ENCODE measurements at places on chromosomes 7 and 10.

- DNase-seq = no peak
These were observed 537.6 kb downstream of the ACTR3B start for GRCh38 chr7:153297141-153297540.

GRCh38 chr10:125190946-125191345 lies 30.6 kb upstream of the CTBP2 start:
- DNase-seq = no peak

DNA sequence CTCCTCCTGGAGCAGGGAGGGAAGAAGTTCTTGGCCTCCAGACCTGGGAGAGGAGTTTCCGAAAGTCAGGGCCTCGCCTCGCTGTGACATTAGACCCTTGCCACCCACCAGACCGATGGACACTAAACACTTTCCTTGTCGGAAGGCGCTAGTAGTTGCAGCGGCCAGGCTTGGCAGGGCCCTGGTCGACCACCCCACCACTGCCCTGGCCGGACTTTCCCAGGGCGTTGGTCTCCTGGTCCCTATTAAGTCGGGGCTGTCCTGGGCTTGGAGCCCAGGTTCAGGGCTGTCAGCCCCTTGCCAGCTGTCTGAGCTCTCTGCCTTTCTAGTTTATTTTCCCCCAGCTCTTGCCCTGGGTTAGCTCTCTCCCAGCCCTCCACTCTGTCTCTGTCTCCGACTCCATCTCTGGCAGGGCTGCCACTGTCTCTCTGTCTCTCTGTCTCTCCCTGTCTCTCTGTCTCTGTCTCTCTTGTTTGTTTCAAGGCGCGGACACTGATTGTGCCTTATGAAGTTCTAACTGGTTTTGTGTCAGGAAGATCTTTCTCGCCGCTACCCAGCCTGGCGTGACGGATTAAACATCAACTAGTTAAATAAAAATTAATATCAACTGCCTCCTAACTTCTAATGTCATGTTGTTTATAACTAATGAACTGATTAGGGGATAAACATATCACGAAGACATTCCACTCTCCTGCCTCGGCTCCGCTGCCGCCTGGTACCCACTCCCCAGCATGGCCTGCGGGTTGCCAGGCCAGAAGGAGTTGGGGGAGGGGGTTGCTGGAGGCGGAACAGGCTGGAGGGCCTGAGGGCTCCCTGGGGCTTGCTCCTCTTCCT lies 13.8 kb upstream of the PAX2 start:
- DNase-seq = no peak

DNA sequence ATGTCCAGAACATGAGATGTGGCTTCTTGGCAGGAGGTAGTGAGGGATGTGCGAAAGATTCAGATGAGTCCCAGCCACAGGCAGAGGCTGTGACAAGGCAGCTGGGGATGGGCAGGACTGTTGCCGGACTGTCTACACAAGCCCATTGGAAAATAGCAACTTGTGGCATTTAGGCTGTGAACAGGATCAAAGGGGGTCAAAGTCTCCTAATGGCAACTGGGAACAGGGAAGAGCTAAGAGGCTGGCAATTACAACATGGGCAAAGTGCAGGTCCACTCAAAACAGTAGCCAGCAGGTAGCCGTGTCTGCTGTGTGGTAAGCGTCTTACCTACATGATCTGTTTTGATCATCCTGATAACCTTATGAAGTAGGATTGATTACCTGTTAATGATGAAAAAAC lies 254.2 kb upstream of the ZNF32 start:
- no peak for DNase-seq

- DNase-seq = peak; percentile 32
These were observed 32.8 kb downstream of the CPVL start for GRCh38 chr7:29113384-29114102.

DNA sequence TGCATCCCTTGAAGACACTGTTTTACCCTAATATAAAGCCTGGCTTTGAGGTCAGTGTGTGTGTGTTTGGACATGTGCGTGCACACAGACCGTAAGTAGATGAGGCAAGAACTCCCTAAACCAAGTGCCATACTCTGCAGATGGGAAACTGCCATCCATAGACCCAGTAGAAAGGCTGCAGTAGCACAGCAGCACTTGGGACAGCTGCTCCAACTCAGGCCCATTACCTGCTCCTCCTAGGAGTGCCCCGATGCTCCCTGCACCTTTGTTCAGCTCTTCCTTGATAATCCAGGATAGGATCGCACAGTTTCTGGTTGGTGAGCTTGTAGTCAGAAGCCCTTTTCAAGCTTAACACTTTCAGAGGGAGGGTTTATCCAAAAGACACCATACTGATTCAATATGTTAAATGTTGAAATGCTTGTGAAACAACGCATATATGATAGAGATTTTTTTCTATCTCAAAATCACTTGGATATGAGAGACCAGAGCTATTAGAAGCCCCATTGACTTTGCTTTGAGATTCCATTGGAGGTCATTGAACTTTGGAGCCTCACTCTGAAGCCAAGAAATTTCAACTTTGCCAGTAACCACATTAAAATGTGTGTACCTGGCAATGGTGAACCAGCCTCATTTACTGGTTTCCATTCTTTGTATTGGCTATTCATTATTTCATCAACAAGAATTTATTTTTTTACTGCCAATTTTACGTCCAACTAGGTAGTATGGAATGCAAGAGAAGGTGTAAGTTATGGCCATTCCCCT lies 757.0 kb upstream of the GALNT17 start:
- no peak for DNase-seq

GRCh38 chr7:35717516-35717915 lies 22.6 kb upstream of the HERPUD2 start:
- DNase-seq = no peak

DNA sequence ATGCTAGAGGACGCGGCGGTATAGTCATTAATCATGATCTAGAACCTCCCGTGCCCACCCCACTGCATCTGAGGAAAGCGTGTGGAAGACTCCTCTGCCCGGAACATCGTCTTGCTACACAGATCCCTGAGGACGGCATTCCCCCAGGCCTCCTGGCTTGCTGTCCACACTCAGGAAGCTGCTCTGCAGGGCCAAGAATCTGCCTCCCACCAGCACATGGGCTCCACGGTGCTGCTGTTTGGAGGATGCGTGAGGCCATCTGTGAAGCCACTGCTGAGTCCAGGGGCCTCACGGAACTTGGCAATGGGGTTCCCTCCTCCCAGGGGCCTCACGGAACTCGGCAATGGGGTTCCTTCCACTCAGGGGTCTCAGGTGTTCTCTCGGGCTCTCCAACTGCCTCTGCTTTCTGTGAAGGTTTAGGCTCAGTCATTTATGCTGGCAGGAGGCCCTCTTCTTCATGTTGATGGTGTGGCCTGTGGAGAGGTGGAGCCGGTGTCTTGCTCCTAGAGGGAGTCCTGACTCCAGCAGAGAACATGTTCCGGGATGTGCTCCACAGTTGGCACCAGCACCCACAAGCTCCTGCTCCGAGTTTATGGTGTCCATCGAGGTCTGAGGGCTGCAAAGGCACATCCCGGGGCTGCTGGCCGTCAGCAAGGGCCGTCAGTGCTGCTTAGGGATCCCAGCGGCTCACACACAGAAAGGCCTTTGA lies 273.3 kb downstream of the DNAJB6 start:
- no peak for DNase-seq

DNA sequence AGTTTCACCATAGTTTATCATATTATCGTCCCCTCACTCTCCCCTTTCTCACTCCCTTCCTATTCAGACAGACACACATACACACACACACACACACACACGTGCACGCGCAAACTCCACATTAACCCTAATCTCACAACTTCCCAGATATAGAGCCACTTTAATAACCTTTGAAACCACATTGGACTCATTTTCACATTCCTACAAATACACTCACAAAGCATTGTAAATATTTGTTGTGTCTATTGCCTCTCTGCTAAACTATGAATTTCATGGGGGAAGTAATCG lies 433.6 kb downstream of the GRM8 start:
- no peak for DNase-seq

DNA sequence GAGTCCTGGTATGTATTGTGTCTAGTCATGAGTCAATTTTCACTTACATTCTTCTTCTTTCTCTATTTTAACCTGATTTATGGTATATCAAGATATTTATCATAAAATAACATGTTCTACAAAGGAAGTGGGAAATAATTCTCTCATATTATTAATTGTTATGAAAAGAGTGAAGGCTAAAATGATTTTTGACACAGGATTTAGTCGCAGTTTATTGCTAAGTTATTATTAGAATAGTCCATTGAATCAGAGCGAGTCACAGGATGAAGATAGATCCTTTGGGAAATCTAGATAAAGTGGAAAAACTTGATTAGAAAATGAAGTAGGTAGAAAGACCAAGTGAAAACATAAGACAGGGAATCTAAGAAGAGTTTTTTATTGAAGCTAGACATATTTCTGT lies 184.3 kb upstream of the DGKB start:
- no peak for DNase-seq
